Putamen (tissue), 1 donor: ENCODE measurements at places on chromosomes 7 and 10.

DNA sequence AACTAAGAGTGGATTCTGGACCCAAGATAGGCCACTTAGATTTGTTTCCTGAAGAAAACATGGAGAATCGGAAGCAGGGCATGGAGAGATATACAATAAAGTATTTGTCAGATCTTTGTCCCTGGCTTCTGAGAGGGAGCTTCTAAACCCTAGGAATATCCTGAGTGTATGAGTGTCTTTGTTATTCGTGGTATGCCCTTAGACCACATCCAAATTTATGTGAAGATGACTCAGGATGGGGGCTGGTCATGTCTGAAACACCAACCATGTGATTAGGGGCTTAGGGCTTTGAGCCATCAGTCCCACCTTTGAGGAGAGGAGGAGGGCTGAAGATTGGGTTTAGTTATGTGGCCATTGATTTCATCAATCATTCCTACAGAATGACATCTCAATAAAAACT, 69.7 kb upstream of the PLPP4 start:
- no peak for DNase-seq

GRCh38 chr10:73591935-73592699, 975 bp upstream of the USP54 start:
- DNase-seq: peak; percentile 90

DNA sequence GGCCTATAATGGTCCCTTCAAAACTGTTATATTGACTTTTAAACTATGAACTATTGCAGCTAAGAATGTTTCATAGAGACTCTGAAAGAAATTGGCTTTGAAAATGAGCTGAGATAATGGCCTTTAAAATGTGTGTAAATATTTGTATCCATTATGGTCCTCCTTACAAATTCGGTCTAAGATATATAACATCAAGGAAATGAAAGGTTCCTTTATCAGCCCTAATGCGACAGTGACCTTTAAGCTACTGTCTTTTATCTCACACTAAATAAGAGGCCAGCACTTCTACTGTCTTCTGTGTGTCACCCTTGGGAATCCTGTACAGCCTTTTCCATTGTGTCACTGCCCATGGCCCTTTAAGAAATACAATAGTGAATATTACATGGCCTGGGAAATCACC, 19.5 kb downstream of the COL28A1 start:
- no peak for DNase-seq

DNA sequence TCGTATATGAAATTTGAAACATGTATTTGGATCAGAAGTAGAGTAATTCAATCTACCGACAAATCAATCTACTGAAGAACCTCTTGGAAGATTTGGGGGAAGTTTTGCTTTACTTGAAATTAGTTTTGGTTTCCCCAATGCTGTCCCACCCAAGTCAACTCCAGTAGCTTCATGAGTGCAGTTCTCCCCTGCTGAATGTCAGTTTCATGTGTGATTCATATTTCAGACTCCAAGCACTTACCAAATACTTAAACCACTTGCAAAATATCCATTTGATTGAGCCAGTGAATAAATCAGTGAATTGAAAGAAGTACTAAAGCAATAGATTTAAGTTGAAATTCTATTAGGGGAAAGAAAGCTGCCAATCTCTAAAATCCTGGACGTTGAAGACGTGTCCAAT, 9.3 kb downstream of the CALML5 start:
- DNase-seq: no peak
